CD4-positive, alpha-beta T cell treated with Interferon alpha-2 for 1 hour (primary cell): ENCODE measurements at places on chromosomes 2 and 18.
A peak's percentile ranks its signal among the peaks of the same experiment; 100 is the strongest.

- peak; percentile 31 for DNase-seq
Observed at GRCh38 chr2:239264492-239264837, 136.4 kb downstream of the HDAC4 start.

DNA sequence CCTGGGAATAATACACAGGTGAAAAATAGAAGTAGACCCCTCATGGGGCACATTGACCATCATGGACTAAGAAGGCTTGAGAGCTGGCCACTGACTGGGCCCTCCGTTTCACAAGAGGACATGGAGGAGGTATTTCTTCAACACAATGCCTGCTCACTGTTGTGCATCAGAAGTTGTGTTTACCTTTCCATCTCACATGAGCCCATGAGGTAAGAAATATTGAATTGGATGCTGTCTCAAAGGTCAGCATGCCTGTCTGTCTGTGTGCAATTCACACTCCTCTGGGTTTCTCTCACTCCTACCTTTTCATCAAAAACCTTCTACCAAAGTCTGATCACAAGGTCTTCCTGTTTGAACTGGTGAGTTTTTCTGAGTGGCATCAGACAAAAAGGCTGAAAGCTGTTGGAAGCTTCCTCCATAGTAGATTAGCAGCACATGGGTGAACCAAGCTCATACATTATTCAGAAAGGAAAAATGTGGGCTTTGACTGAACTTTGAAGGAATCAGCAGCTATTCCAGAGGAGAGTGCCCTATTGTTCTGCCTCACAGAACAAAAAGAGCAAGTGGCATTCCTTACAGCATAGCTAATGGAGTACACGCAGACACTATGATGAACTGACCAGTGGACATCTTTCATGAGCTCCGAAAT is 143.2 kb upstream of the RND3 start:
- DNase-seq = no peak

DNA sequence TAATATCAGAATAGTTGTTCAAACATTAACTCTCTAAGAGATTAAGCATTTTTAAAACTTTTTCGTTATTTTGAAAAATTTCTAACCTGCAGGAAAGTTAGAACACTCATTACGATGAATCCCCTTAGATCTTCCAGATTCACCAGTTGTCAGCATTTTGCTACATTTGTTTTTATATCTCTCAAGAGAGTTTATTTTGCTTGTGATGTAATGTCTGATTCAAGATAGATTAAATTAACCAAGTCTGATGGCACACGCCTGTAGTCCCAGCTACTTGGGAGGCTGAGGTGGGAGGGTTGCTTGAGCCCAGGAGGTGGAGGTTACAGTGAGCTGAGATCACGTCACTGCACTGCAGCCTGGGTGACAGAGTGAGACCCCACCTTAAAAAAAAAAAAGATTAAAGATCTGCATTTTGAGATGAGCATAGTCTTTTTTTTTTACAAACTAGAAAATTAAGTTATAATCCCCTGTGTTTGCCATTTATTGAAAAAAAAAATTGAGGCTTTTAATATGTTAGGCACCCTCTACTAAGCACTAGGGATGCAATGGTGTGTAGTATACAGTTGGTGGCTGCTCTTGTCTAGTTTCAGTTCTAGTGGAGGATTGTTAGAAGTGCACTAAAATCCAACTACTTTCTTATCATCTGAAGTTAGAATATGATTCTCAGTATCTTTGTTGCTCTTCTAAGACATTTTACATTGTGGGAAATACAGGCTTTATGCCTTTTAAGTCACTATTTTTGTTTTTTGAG is 20.9 kb downstream of the RAB10 start:
- no peak for DNase-seq

- DNase-seq = no peak
Observed at GRCh38 chr2:217806482-217806765, 196.4 kb downstream of the TNS1 start.

- no peak for DNase-seq
Observed at GRCh38 chr18:31102941-31103340, 720 bp upstream of the DSC2 start.

GRCh38 chr2:88187927-88188326 is 17.8 kb downstream of the THNSL2 start:
- DNase-seq = no peak

DNA sequence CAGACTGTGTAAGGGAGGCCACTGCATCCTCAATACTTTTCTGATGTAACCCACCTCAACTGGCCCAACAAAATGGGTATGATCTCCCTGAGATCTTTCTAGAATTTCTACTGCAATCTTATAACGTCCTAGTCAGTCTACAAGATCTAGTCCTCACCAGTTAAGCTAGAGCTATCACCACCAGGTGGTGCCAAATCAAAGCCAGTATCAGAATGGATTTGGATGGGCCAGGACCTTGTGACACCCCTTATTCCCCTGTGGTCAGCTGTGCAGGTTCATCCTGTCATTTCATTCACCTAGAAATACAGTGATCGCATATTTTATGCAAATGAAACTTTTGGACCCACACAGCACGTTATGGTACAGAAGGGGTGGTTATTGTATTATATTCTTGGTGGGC is 90.3 kb downstream of the OLA1 start:
- peak; percentile 15 for DNase-seq

GRCh38 chr2:82511894-82512293 is 1947.2 kb downstream of the SUCLG1 start:
- DNase-seq = no peak

- no peak for DNase-seq
Observed at GRCh38 chr2:173217116-173217840, 137.4 kb upstream of the CDCA7 start.

GRCh38 chr2:126971481-126972278 is 73.0 kb downstream of the TEX51 start:
- peak; percentile 46 for DNase-seq

- DNase-seq = no peak
Observed at GRCh38 chr2:85807756-85808155, 54.0 kb downstream of the ATOH8 start.

DNA sequence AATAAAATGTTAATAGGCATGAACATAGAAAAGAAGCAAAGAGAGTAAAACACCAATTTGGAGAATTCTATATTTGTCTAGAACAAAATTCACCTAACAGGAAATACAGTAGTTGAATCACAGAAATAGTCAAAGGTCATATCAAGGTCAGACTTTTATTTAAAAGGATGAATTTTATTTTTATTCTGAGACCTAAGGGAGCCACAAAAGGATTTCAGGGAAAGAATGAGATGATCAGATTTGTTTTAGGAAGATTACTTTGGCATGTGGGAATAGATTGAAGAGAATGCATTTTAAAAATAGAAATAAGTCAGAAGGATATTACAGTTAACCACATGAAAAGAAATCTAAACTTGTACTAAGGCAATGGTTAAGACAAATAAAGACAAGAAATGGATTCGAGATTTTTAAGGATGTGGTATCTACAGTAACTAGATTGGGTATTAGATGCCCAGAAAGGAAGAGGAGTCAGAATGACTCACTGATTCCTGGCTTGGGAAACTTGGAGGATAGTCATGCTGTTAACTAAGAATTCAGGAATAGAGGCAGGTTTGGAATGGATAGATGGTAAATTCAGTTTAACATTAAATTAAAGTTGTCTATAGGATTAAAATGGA is 56.0 kb downstream of the METTL4 start:
- no peak for DNase-seq

DNA sequence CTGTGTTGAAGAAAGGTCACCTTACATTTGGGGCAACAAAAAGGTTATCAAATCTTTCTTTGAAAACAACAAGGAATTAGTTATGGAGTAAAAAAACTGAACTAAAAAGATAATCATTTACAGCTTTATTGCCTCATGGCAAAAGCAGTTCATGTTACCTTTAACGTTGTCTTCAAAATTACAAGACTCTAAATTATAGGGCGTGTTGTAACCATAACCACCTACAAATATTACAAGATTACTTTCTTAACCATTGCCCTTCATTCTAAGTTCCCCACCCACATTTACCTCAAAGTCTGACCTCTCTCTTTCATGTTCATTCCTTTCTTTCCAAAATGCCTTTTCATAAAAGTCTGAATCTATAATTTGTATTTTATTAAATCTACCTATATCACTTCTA is 74.6 kb upstream of the LRATD1 start:
- no peak for DNase-seq

- DNase-seq = no peak
Observed at GRCh38 chr2:168639441-168639898, 163.0 kb upstream of the NOSTRIN start.

GRCh38 chr2:169221745-169222369 is 140.5 kb downstream of the LRP2 start:
- DNase-seq = no peak
